Stimulated activated effector memory CD8-positive, alpha-beta T cell treated with anti-CD3 and anti-CD28 coated beads, Interleukin-12 subunit alpha, Interleukin-12 subunit beta, amount 100 ng/mL, for 72 hours (primary cell): ENCODE measurements at places on chromosomes 5 and 9.

GRCh38 chr9:97447001-97447400 is 35.1 kb downstream of the TDRD7 start:
- DNase-seq, result no peak

GRCh38 chr9:12846035-12846434 is 71.2 kb downstream of the LURAP1L start:
- no peak for DNase-seq

- DNase-seq, result no peak
These were observed 129.5 kb downstream of the TTLL11 start for GRCh38 chr9:121963528-121963995.

DNA sequence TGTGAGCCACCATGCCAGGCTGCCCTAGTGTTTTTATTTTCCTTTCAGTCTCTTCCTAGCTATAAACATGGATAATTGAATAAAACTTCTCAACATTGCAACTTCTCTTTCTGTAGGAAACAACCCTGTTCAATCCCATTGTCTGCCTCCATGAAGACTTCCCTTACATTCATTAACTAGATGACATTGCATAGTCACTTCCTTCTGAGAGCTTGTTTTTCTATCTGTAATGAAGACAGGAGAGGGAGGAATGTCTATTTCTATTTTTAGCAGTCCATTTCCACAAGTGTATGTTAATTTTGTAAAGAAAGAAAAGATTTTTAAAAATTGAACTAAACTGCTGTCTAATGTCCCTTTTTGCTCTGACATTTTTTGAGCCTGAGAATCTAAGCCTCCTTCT is 55.6 kb upstream of the MELK start:
- DNase-seq, result no peak

GRCh38 chr5:137086342-137086741 is 412.8 kb downstream of the SPOCK1 start:
- DNase-seq, result no peak

DNA sequence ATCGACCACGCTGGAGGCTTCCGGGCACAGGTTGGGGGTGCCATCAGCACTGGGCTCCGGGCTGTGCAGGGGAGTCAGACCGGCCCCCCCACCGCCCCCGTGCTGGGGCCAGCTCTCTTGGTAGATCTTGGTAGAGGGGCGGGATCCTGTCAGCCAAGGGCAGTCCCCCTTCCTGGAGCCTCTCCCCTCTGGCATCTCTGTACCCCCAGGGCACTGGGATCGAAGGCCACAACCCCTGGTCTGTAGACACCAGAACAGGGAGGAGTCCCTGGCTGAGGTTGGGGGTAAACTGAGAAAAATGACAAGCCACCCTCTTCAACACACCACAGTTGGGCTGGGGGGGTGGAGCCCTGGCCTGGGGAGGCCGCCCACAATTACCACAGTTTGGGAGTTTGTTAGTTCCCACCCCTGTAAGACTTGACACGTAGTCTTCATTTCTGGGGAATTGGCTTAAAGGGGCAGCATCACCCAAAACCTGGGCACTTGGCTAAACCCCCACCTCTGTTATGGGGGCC is 882 bp downstream of the CERCAM start:
- DNase-seq, result no peak

- no peak for DNase-seq
These were observed 793.2 kb upstream of the RGMB start for GRCh38 chr5:97980291-97980690.

GRCh38 chr9:16191191-16191590 is 638.3 kb downstream of the CCDC171 start:
- no peak for DNase-seq

- no peak for DNase-seq
These were observed 102.0 kb downstream of the PHF2 start for GRCh38 chr9:93678199-93679019.

DNA sequence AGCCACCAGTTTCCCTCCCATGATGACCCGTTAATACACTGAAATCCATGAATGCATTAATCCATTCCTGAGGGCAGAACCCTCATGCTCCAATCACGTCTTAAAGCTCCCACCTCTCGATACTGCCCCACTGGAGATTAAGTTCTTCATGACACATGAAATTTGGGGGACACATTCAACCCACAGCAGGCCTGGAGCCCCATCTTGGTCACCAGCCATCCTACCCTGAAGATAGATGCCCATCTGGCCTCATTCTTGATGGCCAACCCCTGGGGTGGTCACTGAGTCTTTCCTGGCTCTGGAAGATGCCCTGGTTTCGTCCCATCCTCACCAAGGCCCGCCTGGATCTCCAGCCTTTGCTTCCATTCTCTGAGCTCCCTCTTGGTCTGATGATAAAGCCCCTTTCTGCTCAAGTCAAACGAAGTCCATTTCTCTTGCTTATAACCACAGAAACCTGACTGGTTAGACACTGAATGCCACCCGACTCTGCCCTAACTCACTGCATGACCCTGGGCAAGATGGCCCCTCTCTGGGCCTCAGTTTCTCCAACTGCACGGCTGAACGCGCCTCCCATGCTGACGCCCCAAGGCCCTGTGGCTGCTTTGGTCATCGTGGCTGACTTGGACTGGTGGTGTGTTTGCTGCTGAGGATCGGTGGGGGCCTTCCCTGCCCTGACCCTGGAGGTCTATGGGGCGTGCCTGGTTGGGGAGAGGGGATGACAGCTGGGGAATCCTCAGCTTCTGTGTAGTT is 138.4 kb upstream of the IER5L start:
- DNase-seq, result no peak

- no peak for DNase-seq
These were observed 1013.6 kb downstream of the CDH9 start for GRCh38 chr5:26024774-26025173.

GRCh38 chr5:122273696-122274095 is 38.3 kb upstream of the SNCAIP start:
- no peak for DNase-seq

DNA sequence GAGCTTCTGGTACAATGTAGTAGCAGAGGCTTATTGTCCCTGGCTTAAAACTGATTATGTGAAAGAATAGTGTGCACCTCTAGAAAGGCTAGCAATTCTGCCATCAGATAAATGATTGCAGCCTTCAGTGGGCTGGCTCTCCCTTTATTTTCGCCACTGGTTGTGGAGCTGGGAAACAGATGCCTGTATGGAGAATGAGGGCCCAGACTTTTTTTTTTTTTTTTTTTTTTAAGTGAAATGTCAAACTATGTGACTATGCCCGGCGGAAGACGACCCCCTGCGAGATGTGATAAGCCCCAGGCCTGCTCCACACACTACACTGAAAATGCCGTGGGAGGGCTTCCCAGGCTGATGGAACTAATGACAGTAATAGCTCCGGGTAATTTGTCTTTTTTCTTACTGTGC is 28.7 kb downstream of the ISL1 start:
- DNase-seq, result no peak

DNA sequence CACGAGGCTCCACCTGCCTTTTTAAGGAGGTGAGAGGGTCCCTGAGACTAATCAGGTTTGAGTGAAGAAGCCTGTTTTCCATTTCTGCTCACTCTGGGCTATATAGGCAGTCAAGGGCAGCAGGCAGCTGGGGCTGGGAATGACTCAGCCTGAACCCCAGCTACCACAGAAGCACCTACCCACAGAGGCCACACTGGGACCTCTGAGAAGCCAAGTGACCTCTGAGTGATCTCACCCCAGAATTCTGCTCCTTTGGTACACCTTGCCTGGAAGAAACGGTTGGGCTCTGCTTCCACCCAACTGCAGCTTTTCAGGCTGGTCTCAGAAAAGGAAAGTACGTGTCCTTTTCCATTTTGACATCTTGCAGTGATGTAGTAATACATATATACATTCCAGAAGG is 6.8 kb downstream of the FAM219A start:
- DNase-seq, result peak; percentile 69

- no peak for DNase-seq
These were observed 342.0 kb upstream of the WWC1 start for GRCh38 chr5:167949435-167949834.

DNA sequence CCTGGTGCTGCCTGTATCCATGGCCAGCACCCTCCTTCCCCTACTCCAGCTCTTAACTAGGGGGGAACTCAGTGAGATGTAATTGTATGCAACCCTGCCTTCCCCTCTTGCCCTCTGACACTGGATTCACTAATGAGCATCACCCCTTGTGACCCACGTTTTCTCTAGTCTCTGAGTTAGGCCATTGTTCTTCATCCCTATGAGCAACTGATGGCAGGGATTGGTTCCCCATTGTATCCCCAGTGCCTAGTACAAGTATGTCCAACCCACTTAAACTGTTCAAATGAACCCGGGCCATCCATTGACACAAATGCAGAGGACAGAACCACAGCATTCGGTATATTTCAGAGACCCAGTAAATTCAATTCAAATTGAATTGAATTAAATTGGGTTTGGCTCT is 77.6 kb upstream of the ASTN2 start:
- no peak for DNase-seq

GRCh38 chr5:17769277-17769676 is 135.0 kb downstream of the TAF11L14 start:
- no peak for DNase-seq

GRCh38 chr5:74201334-74202081 is 439.0 kb downstream of the ENC1 start:
- DNase-seq, result no peak
